CD4-positive, CD25-positive, alpha-beta regulatory T cell (primary cell): ENCODE measurements at places on chromosomes 6 and 20.

DNA sequence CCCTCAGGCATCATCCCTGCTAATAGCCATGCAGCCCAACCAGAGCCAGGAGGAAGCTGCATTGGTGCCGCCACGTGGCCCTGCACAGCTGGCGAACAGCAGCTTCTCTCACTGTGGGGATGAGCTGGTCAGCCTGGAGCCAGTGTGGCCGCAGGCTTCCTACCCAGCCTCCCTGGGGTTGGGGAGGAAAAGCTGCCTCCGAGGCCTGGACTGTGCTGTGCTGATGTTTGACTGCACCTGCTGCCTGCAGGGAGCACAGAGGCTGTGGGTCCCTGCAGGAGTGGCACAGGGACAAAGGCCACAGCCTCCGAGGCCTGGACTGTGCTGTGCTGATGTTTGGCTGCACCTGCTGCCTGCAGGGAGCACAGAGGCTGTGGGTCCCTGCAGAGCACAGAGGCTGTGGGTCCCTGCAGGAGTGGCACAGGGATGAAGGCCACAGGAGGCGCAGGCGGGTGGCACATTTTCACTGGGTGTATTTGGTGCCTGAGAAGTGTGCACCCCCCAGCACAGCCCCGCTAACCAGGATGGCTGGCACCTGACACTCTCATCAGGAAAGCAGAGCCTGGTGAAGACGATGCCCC, 83.9 kb downstream of the DLL1 start:
- DNase-seq = no peak

DNA sequence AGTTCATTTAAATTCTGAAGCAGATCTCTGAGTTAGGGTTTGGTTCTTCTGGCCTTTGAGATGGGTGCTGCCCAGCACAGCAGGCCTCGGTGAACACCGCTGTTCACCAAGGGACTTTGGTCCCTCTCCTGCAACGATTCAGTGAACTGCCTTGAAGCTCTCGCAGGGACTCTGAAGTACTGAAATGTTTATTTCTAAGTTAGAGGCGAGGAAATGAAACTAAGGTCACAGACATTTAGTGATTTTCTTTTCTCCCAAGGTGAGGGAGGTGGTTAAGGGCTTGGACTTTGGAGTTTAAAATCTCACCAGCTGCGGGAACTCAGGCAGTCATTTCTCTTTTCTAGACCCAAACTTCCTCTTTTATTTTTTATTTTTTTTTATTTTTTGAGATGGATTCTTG, 26.2 kb downstream of the E2F3 start:
- DNase-seq = no peak

- DNase-seq = no peak
Observed at GRCh38 chr6:156199182-156199581, 578.0 kb upstream of the ARID1B start.

DNA sequence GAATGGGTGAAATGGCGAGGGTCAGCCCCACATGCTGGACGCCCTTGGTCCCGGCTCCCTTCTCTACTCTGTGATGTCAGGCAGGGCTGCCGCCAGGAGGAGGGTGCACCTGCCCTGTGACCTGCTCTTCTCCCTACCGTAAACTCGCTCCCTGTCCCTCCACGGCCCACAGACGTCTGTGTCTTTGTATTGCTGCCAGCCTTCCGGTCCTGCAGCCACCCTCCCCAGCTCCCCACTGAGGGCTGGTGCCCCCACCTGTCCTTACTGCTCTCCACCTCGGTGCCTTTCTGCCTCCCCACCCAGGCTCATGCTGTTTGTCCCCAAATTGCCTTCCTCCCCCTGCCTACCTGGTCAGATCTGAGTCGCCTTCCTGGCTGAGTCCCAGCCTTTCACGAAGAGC, 4.1 kb upstream of the CCR6 start:
- DNase-seq = no peak

DNA sequence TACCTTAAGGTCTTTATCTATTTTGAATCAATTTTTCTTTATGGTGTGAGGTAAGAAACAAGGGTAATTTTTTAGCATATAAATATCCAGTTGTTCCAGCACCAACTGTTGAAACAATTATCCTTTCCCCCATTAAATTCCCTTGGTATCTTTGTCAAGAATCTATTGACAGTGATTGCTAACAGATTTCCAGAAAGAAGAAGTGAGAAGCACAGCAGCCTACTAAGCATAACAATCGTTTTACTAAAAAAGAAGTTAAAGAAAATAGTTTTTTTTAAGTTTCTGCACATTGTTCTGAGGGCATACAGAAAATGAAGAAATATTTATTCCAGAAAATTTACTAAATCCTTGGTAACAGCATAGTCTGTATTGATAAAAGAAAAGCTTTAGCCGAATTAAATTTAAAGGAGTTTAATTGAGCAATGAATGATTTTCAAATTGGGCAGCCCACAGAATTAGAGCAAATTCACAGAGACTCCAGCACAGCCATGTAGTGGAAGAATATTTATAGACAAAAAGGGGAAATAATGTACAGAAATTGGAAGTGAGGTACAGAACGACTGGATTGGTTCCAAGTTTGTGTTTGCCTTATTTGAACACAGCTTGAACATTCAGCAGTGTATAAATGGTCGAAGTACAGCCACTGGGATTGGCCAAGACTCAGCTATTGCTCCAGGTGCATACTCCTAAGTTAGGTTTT, 97.9 kb upstream of the UST start:
- no peak for DNase-seq

DNA sequence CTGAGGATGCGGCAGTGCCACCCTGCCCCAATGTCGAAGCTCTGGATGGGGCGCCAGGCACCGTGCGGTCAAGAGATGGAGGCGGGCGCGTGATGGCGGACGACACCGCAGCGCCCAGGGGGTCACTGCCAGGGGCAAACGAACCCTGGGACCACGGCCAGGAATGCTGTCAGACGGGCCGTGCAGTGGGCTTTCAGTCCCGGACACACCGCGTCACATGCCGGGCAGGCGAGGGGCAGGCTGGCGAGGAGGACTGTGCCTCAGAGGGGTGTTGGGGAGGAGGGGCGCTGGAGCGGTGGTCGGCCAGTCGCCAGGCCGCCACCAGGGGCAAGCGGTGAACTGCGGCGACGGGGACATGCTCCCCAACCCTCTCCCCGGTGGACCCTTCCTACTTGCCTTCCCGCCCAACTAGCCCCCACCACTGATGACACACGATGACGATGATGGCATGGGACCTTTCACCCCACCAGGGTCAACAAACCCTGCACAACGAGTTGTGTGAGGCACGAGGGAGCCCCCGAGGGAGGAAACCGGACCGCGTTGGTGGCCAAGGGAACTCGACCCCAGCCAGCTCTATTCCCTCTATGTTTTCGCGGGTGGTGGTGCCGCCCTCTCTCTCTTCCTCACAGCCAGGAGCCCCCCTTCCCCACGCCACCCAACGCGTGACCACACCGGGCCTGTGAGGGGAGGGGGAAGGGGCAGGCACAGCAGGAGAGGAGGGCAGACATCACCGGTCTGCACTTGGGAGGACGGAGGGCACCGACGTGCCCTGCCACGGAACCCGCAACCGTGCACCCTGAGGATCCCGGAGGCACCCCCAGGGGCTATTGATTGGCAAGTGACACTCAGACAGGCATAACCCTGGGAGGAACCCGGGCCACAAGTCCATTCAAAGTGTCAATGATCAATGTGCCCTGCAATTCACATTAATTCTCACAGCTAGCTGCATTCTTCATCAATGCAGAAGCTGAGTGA, 1960.9 kb upstream of the DEFB115 start:
- DNase-seq = no peak

GRCh38 chr6:111624401-111625098, 18.9 kb upstream of the TRAF3IP2 start:
- DNase-seq = no peak

- no peak for DNase-seq
Observed at GRCh38 chr6:168018664-168019063, 21.2 kb downstream of the KIF25 start.

GRCh38 chr6:10999994-11000393, 44.1 kb downstream of the ELOVL2 start:
- no peak for DNase-seq

GRCh38 chr6:33719326-33719987, 8.0 kb upstream of the UQCC2 start:
- DNase-seq = no peak

DNA sequence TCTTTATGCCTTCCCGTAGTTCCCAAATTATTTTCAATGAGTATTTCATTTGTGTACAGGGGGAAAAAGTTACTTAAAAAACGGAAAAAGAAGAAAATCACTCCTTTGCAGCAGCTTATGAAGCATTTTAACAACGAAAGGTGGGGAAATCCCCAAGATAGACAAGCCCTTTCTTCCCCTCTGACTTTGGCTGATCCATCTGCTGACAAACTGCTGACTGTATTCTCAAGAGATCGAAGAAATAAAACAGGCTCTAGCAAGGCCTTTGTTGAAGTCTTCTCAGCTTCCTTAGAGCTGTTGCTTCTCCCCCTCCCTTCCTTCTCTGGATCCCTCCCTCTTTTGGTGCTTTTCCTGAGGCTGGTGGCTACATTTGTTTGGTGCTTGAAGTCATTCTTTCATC, 325.2 kb downstream of the NRN1 start:
- no peak for DNase-seq

- no peak for DNase-seq
Observed at GRCh38 chr20:50014570-50015562, 32.1 kb downstream of the SNAI1 start.

- no peak for DNase-seq
Observed at GRCh38 chr6:17633465-17634188, 33.5 kb downstream of the FAM8A1 start.

- DNase-seq = no peak
Observed at GRCh38 chr6:159615918-159616317, 77.1 kb downstream of the SOD2 start.

DNA sequence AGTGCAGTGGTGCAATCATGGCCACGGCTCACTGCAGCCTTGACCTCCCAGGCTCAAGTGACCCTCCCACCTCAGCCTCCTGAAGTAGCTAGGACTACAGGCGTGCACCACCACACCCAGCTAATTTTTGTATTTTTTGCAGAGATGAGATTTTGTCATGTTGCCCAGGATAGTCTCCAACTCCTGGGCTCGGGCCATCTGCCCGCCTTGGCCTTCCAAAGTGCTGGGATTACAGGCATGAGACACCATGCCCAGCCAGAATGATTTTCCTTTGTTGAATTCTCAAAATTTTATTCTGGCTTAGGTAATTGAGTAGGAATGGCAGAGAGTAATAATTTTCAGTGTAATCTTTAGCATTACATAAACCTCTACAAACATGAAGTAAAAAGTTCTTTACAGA, 37.1 kb downstream of the SLC16A10 start:
- DNase-seq = no peak

DNA sequence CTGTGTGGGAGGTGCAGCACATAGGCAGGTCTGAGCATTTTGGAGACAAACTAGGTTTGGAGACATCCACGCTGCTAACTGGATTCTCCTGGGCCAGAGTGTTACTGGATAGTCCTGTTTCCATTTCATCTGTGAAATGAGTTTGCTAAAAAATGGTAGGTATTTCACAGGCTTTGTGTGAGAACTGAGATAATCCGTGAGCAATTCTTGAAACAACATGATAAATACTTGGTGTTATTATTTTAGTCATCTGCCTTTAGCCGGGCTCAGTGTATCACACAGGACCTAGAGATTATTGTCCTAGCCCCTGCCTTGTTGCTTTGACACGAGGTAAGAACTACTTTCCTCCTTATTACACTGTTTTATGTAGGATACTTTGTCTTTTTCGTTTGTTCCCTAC, 63.0 kb downstream of the PRR18 start:
- no peak for DNase-seq

DNA sequence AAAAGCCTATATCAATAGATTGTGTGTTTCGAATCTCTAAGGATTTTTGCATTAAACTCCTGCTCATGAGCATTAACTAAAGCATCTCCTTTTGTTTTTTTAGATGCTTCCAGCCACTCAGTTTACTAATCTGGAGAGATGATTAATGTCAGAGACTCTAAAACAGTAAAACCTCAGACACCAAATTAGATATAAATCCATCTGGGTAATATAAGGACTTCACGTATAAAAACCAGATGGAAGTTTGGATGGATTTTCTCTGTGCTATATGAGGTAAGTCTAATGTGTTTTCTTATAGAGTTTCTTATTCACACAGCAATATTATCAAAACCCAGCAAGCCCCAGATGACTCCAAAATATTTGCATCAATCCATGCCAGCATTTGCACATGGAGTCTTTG, 137.2 kb downstream of the SYNE1 start:
- DNase-seq = no peak

GRCh38 chr6:166766769-166767168, 139.7 kb upstream of the RPS6KA2 start:
- DNase-seq = no peak

- DNase-seq = no peak
Observed at GRCh38 chr20:11850901-11851300, 66.8 kb upstream of the BTBD3 start.

GRCh38 chr6:31020057-31020456, 9.8 kb downstream of the MUC22 start:
- no peak for DNase-seq

- DNase-seq = peak; percentile 19
Observed at GRCh38 chr6:108955329-108955949, 107.2 kb downstream of the ARMC2 start.

- DNase-seq = no peak
Observed at GRCh38 chr6:22333802-22334201, 37.0 kb upstream of the PRL start.

- DNase-seq = no peak
Observed at GRCh38 chr6:11668455-11668854, 110.1 kb downstream of the ADTRP start.

DNA sequence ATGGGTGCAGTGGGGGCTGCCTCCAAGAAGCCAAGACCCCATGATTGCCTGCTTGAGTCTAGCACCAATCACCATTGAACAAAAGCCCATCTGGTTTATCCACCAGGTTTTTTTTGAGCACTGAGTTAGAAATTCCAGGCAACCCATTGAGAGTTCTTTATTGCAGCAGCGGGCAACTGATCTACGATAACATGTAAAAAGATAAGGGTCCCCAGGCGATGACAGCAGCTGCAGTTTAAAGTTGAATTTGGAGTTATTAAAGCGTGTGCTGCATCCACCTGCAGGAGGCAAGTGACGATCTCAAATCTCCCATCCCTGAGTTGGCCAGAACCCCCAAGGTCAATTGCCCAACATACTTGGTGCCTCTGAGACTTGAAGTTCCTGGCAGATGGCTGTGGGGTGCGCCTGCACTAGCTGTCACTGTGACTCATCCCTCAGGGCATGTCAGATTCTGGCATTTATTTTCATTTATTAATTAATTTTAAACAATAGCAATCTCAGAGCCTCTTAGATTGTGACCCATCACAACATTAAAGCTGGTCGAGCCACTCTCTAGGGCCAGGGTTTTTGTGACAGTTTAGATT, 290.4 kb upstream of the SULF2 start:
- no peak for DNase-seq

- peak; percentile 13 for DNase-seq
Observed at GRCh38 chr6:33958526-33959328, 154.9 kb upstream of the MLN start.

- DNase-seq = no peak
Observed at GRCh38 chr20:12617076-12617475, 391.7 kb upstream of the SPTLC3 start.

DNA sequence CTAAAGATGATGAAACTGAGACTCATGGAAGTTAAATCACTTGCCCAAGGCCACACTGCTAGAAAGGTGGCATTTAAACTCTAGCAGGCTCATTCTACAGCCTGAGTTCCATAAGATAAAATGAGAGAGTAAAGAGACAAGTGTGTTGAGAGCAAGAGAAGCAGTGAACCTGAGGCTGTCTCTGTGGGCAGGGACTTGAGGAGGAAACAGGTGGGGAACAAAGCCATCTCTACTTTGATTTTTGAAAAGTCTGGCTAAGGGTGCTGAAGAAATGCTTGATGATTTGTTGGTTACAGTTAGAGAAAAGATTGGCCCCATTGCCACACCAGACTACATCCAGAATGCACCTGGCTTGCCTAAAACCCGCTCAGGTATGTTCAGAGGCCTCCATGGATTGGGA, 29.0 kb downstream of the GSS start:
- no peak for DNase-seq

GRCh38 chr6:6795393-6795792, 206.9 kb downstream of the LY86 start:
- DNase-seq = no peak
